ENCODE measurements at places on chromosomes 12 and 14. TPM values are rescaled to one million over a fixed set of nuclear protein-coding genes. Genes with fewer than 3 reads are reported as not detected.

DNA sequence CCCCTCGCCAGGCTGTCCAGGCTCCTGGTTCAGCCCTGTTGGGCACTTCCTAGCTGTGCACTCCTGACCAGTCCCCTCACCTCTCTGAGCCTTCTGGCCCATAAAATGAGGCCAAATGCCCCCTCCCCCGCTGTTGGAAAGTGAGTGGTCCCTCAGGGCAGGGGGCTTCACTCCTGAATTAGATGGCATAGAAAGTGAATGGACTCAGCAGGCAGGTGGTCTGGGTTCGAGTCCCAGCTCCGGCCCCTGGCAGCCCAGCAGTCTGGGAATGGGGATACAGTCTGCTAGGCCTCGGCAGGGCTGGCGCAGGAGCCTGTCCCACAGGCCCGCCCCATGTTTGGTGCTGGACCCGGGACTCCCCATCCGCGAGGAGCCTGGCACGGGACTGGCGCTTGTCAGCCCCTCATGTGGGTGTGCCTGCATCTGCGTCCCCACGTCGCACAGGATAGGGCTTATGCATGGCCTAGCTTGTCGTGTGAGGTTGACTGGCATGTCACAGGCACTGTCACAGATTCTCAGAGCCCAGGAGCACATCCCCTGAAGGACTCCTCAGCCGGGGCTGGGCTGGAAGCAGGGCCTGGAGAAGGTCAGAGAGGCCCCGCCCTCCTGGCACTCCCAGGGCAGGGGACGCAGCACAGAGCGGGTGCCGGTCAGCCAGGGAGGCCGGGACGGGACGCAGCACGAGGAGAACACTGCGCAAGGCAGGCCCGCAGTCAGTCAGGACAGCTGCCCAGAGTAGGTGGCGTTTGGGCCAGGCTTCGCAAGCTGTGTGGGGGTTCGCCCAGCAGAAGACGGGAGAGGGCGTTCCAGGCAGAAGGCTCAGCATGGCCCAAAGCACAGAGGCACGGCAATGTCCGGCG lies 40.5 kb downstream of the DIO3 start:
- H3K4me3 ChIP-seq: no peak overlapping the region
- no peaks in the 10 kb centered on the region for H3K4me1 ChIP-seq
- no peaks in the 10 kb centered on the region for H3K36me3 ChIP-seq
- no peak overlapping the region for H3K27ac ChIP-seq
- no peaks in the 10 kb centered on the region for H3K27me3 ChIP-seq

DNA sequence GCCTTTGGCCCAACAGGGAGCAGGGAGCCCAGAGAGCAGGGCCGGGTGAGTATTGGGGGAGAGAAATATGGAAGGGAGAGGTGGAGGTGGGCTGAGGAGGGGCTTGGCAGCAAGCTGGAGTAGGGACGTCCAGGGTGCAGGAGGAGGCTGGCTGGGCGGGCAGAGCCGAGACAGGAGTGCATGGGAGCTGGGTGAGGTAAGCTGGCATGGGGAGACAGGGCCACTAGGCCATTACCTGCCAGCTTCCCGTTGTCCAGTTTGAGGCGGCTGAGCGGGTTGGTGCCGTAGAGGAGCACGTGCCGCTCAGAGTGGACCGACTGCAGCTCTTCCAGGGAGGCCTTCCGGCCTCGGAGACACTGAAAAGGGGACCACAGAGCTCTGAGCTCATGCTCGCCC lies 18.3 kb downstream of the SLC48A1 start:
- H3K4me3 ChIP-seq: no peak overlapping the region
- no peak for DNase-seq
- no peak overlapping the region for H3K27ac ChIP-seq
- H3K36me3 ChIP-seq: peaks cover 22% of the 10 kb centered on the region

- no peak overlapping the region for H3K4me3 ChIP-seq
- peaks cover 3% of the 10 kb centered on the region for H3K36me3 ChIP-seq
- no peak for DNase-seq
- peaks cover 20% of the 10 kb centered on the region for H3K4me1 ChIP-seq
- peak overlapping the region; percentile 28 for H3K27ac ChIP-seq
These were observed 74.7 kb downstream of the NUAK1 start for GRCh38 chr12:106063826-106064720.

- H3K4me3 ChIP-seq: peak overlapping the region; percentile 93
- peaks cover 33% of the 10 kb centered on the region for H3K4me1 ChIP-seq
- H3K27ac ChIP-seq: peak overlapping the region; percentile 95
- H3K36me3 ChIP-seq: peaks cover 15% of the 10 kb centered on the region
- no peak for DNase-seq
- H3K27me3 ChIP-seq: no peaks in the 10 kb centered on the region
These were observed 1.7 kb downstream of the VSIG10 start for GRCh38 chr12:118102070-118102469.

TCL1B gene
- total RNA-seq: 5.5 TPM

HCAR1 gene
- total RNA-seq: not detected

DPF3 gene
- total RNA-seq: 1.0 TPM

Data from GM23338 (cell line).